Activated T-helper 1 cell treated with anti-CD3 and anti-CD28 coated beads, Interleukin-12 subunit alpha, Interleukin-12 subunit beta, Interleukin-2, Interleukin-4 antibody, amounts not matched to agents 30 ng/mL and 10 ng/mL and 1 ng/mL, durations not matched to agents 14 hours and 24 hours and 36 hours (primary cell): ENCODE measurements at places on chromosomes 7 and 10. TPM values are rescaled to one million over a fixed set of nuclear protein-coding genes. Genes with fewer than 3 reads are reported as not detected.

- DNase-seq: peak; percentile 93
These were observed 32.1 kb downstream of the JCAD start for GRCh38 chr10:30027057-30028005.

DNA sequence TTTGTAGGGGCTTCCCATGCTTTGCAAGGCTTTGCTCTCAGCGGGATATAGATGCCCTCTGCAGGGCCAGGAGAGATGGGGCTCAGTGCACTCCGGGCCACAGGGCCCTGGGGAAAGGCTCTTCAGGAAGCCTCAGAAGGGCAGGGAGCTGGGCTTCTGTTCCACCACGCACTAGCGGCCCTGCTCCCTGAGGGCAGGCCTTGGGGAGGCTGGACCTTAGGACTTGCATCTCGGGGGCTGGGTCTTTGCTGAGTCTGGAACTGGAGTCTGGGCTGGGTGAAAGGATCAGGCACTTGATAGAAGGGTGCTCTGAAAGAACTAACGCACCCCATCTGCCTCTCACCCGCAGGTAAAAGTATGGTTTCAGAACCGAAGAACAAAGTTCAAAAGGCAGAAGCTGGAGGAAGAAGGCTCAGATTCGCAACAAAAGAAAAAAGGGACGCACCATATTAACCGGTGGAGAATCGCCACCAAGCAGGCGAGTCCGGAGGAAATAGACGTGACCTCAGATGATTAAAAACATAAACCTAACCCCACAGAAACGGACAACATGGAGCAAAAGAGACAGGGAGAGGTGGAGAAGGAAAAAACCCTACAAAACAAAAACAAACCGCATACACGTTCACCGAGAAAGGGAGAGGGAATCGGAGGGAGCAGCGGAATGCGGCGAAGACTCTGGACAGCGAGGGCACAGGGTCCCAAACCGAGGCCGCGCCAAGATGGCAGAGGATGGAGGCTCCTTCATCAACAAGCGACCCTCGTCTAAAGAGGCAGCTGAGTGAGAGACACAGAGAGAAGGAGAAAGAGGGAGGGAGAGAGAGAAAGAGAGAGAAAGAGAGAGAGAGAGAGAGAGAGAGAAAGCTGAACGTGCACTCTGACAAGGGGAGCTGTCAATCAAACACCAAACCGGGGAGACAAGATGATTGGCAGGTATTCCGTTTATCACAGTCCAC is 5.4 kb downstream of the EMX2 start:
- no peak for DNase-seq

Gene LIPK
- total RNA-seq: not detected in 2 replicates

Gene ANKRD22
- 0.16 TPM in 1 of 2 replicates, not detected in the other for total RNA-seq

- no peak for DNase-seq
These were observed 189.4 kb downstream of the FANK1 start for GRCh38 chr10:126085806-126086205.

- DNase-seq: no peak
These were observed 1.7 kb downstream of the NYAP1 start for GRCh38 chr7:100485471-100485876.

Gene SVOPL
- total RNA-seq: not detected in 2 replicates

GRCh38 chr10:12849319-12850181 is 152.0 kb downstream of the CCDC3 start:
- no peak for DNase-seq

GRCh38 chr7:74320645-74321221 is 31.5 kb downstream of the CLIP2 start:
- no peak for DNase-seq

- no peak for DNase-seq
These were observed 706.9 kb downstream of the LRMDA start for GRCh38 chr10:76138286-76138685.

DNA sequence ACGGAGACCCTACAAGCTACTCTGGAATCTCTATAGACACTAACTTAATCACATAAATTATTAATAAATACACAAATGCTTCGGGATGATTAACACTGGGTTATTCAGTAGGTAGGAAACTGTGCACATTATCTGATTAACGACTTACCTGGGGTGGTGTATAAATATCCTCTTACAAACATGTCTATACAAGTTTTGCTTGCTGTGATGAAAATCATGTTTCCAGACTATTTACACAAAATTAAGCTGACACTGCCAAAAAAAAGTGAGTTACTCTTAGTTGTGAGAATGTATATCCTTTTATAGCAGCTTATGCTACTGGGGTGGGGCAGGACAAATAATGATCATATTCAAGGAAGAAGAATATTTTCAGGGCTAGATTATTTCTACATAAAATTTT is 314.6 kb downstream of the C7orf25 start:
- DNase-seq: no peak

Gene CNNM1
- total RNA-seq: 0.20 and 0.21 TPM in 2 replicates

Gene EIF3B
- 269 and 270 TPM in 2 replicates for total RNA-seq

- DNase-seq: no peak
These were observed 75.7 kb upstream of the PDZD8 start for GRCh38 chr10:117450940-117451339.

Gene SHTN1
- not detected in 2 replicates for total RNA-seq

DNA sequence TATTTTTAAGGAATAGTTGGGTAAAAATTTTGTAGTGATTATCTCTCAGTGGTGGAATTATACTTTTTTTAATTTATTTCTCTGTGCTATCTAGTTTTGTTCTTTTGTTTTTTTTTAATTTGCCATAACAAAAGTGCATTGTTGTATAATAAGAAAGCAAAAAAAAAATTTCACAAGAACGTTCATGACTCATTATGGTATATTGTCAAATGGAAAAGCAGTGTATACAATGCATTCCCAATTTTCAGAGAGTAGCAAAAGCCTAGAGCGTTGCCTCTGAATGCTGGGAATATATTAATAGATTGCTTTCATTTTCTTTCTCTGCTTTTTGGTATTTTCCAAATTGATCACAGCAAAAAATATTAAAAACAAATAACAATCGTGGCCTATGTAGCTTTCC is 46.3 kb upstream of the GPAM start:
- DNase-seq: no peak

DNA sequence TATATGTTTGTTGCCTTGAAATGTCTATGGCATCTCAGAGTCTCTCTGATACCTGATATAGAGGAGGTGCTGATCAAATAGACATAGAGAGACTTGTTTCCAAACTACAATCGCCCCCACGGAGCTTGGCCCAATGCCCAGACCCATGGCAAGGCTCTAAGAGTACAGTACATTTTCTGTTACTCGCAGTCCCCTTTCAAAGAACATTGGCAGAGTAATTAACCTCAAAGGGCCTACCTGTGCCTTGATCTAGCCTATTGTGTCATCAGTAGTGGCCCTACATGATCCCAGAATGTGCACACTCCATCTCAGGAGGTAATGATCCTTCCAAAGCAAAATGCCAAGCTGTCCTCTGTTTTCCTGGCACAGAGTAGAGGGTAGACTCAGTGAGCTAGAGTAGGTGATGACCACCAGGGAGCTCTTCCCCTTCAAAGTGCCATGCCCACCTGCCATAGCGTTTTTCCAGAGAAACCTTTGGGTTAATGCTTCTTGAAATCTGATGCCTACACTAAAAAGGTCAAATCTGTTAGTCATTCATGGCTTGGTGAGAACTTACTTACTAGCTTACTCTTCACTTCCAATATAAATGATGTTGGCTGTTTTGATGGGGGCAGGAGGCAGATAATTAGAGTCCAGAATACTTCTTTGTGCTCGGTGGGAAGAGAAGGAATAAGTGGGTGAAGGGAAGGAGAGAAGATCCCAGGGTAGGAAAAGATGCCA is 41.2 kb upstream of the ACSL5 start:
- no peak for DNase-seq

DNA sequence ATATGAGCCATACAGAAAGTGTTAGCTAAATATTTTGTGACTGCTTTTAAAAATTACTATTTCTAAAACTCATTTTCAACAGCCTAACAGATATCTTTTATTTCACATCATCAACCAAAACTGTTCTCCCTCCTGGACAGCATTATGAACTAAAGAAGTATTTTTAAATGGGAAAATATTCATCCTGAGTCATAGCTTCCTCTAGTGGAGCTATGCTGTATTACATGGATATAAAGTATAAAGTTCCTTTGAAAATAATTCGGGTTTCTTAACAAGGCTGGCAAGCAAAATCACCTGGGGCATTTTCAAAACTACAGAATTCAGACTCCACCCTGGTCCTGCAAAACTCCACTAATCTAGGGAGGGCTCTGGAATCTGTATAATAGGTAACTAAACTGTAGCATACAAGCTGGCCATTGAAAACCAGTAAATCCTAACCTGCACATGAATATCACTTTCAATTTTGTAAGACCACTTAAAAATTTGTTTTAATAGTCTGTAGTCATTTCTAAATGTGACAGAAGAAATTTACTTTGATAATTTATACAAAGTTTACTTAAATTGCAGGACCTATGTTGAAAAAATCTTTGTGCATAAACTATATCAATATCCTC is 53.5 kb downstream of the SCIN start:
- DNase-seq: no peak

Gene CDH23
- total RNA-seq: 0.51 and 0.57 TPM in 2 replicates

DNA sequence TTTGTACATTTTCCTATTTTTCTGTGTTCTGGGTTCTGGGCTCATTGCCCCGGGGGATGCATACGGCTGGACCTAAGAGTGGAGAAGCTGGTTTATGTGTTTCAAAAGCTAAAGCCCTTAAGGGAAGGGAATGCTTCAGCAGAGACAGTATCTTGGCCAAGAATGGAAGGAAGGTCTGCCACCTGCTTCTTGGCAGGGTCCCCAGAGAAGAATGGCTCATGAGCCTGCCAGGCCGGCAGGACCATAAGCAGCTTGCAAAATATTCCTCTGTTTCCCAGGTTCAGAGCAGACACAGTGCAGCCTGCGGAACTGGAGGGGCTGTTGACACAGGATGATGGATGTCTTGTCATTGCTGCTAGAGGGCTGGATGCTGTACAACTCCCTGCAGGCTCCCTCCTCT is 7.8 kb upstream of the ABHD11 start:
- no peak for DNase-seq

DNA sequence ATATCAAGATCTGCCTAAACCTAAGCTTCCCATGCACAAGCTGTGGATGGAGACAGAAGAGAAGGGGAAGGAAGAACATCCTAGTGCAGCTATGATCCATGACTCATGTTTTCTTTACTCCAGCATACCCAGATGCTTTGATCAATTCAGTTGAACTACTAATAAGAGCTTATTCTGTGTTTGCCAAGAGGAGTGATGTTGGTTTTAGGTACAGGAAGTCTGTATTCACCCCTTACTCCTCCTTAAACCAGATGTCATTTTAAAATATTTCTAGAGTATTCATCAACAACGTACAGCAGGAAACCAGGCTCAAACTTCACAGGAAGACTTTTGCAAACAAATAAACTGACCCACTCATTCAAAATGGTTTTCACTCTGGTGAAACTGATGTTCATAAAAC is 29.2 kb downstream of the PANK1 start:
- DNase-seq: no peak

Gene NACAD
- total RNA-seq: 0.05 TPM in 1 of 2 replicates, not detected in the other

Gene NXPH1
- total RNA-seq: not detected in 2 replicates

GRCh38 chr10:58322072-58322834 is 12.6 kb upstream of the UBE2D1 start:
- no peak for DNase-seq
